Activated naive CD4-positive, alpha-beta T cell treated with anti-CD3 and anti-CD28 coated beads, Interleukin-2, amount 50 U/mL, for 16 hours (primary cell): ENCODE measurements at places on chromosomes 7 and 10.

GRCh38 chr10:12027539-12027938 is 15.1 kb downstream of the UPF2 start:
- DNase-seq = no peak

DNA sequence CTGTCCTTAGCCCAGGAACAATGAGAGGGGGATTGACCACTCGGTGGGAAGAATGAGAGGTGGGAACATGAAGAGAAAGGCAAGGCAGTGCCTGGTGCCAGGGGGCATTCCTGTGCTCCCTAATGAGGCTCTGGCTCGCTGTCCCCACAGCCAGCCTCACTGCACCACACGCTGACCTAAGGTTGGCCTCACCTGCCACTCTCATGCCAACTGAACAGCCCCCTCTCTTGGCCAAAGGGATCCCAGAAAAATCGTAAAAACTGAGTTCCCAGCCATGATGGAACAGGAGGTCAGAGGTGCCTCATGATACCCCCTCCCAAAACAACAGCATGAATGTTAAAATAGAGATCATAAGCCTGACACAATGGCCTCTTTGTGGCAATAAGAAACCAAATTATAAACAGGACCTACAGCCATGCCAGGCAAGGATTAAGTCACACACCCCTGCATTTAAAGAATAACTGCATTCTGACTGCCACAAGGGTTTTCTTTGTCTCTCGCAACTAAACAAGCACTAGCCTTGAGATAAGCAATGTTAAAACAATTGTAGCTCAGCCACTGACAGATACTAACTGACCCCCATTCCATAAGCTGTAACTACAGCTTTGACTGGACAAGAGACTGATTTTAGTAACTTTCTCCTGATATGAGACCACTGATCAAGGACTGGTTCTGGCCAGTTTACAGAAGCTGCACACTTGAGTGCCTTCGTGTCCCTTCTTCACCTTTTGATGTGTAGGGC is 149.2 kb downstream of the SH2D4B start:
- DNase-seq = no peak

DNA sequence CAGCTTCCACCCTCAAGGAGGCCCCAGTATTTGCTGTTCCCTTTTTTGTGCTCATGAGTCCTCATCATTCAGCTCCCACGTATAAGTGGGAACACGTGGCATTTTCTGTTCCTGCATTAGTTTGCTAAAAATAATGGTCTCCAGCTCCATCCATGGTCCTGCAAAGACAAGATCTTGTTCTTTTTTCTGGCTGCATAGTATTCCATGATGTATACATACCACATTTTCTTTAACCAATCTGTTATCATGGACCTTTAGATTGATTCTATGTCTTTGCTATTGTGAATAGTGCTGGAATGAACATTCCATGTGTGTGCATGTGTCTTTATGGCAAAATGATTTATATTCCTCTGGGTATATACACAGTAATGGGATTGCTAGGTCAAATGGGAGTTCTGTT is 17.0 kb downstream of the KRIT1 start:
- no peak for DNase-seq

- DNase-seq = no peak
Observed at GRCh38 chr10:13939391-13939790, 352.6 kb downstream of the PRPF18 start.

GRCh38 chr7:27634671-27635493 is 27.8 kb downstream of the HIBADH start:
- no peak for DNase-seq

- DNase-seq = no peak
Observed at GRCh38 chr10:124599588-124600050, 138.0 kb downstream of the LHPP start.

GRCh38 chr7:2800931-2801688 is 43.0 kb downstream of the GNA12 start:
- no peak for DNase-seq
